ENCODE measurements at places on chromosomes 16 and 17.

GRCh38 chr16:11310634-11310977 lies 29.5 kb upstream of the PRM1 start:
- DNase-seq: no peak

DNA sequence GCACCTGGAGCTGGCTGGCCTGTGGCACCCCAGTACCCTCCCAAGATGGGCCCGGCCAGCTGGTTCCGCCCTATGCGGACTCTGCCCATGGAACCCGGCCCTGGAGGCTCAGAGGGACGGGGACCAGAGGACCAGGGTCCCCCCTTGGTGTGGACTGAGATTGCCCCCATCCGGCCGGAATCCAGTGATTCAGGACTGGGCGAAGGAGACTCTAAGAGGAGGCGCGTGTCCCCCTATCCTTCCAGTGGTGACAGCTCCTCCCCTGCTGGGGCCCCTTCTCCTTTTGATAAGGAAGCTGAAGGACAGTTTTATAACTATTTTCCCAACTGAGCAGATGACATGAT lies 12.0 kb downstream of the TBX21 start:
- no peak for DNase-seq

DNA sequence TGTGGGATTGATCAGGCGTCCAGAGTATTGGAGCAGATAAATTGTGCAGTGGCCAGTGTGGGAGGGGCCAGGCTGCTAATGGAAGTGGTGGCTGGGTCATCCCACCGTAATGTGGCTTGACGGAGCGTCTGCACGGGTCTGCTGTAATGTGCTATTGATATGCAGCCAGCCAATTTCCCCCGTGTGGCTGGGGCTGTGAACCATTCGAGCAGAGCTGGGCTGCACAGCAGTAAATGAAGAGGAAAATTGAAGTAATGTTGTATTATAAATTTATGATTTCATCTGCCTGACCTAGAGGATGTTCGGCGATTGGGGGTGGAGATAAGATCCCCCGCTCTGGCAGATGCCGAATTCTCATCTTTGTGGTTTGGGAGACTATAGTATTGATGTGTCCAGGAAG lies 121.5 kb downstream of the CCDC182 start:
- no peak for DNase-seq

DNA sequence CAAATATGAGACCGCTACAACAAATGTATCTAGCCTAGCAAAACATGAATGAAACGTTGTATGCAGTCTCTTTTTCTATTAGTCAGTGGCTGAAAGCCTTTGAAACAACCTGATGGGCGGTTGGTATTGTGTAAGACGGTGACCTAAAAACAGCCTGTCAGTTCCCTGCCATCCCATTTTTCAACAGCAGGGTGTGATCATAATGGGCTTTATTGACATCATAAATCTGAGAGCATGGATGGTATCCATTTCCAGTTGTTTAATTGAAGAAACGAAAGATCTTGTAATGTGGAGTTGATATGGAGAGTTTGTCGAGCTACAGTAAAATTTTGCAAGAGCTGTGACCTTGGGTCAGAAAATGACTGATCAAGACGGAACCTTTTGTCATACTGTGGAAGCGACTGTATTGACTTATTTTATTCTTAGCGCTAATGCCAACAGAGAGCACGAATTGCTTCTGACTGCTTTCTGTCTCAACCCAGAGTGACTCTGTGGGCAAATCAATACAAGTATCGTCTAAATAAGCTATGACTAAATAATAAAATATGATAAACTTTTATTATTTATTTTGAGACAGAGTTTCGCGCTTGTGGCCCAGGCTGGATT lies 12.3 kb upstream of the MEIOB start:
- DNase-seq: peak; percentile 73

- no peak for DNase-seq
Measured at GRCh38 chr17:55482591-55483389, 28.5 kb downstream of the SMIM36 start.

DNA sequence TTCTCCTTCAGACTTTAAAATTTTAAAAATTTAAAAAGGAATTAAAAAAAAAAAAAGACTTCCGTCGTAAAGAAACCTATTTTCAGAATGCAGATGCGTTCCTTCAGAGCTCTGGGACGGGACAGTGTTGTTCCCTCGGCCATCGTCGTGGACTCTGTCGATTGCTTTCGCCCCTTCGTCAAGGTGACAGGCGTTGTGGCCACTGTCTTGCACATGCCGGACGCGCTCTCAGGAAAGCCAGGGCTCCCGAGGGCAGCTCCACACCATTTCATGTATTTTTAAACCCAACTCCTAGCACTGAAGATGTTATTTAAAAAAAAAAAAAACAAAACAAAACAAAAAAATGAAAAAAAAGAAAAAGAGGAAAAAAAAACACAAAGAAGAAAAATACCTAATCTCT lies 22.3 kb downstream of the TMC6 start:
- DNase-seq: no peak

DNA sequence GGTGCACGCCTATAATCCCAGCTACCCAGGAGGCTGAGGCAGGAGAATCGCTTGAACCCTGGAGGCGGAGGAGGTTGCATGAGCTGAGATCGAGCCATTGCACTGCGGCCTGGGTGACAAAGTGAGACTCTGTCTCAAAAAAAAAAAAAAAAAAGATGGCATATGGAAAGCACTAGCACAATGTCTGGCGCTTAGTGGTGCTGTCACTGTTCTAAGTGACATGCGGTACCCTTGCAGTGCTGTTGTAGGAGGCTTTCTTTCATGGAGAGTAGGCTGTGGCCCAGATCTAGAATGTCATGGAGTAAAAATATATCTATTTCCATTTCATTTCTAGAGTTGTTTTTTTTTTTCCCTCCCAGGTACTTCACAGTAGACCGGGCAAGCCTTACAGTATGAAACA lies 14.6 kb upstream of the METTL9 start:
- no peak for DNase-seq

- DNase-seq: no peak
Measured at GRCh38 chr17:49292901-49293300, 62.3 kb upstream of the PHOSPHO1 start.

DNA sequence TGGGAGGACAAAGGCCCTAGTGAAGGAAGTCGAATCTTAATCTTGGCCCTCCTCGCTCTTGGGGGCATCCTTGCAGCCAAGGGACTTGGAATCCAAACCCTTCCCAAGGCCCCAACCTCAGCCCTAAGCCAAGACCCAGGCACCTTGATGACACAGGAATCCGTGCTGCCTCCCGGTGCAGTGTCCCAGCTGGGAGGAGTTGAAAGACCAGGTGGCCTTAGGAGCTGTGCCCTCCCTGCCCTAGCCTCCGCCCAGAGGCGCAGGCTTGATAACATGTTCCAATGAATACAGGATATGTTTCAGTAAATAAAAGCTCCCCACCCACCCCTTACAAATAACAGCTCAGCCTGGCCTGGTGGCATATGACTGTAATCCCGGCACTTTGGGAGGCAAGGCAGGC lies at the start of gene CHST5:
Gene CHST5 (minus strand): TSS at position 208 of the 400 bp plus-strand sequence. CDS start 5,724 bp downstream, outside the sequence.
- no peak for DNase-seq

DNA sequence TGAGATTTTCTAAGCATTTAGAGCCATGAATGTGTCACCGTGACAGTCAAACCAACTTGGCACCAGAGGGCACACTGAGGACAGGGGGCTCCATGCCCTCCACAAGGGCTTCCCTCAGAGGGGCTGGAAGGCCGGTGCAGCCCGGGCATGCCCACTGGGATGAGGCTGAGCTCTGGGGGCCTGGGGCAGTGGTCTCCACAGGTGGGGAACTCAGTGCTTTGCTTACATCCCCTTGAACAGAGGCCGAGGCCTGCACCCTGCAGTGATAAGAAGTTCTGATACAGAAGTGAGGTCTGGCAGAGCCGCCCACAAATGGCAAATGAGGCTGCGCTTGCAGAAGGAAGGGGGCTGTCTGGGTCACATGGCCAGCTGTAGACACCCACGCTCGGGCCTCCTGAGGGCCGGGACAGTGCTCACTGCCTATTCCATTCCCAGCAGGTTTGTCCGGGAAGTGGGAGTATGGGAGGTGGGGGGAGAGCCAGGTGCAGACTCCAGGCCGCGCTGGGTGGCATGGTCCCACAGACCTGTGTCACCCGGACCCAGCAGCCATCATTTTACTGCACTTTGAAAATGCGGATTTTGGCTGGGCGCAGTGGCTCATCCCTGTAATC lies 116.8 kb upstream of the CREBBP start:
- DNase-seq: no peak

DNA sequence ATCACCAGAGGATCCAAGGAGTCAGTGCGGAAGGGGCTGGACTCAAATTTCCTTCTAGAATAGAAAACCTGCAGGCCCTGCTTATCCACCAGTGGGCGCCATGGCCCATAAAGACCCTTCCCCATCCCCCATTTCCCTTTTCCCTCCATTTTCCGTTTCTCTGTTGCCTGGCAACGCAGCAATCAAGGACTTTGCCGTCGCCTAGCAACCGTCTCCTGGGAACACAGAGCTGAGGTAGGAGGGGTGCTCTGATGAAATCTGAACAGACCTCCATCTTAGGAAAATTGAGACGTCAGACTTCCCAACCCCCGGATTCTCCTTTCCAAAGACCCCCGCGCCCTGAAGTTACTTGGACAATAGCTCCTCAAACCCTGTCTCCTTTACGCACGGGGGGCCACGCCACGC lies 5.7 kb downstream of the DLG4 start:
- DNase-seq: peak; percentile 66

- DNase-seq: no peak
Measured at GRCh38 chr17:8963647-8964258, 1.8 kb downstream of the PIK3R5 start.

GRCh38 chr17:12743046-12743445 lies 46.3 kb upstream of the ARHGAP44 start:
- no peak for DNase-seq

- DNase-seq: peak; percentile 62
Measured at GRCh38 chr17:47862621-47863440, 11.9 kb upstream of the SP6 start.

DNA sequence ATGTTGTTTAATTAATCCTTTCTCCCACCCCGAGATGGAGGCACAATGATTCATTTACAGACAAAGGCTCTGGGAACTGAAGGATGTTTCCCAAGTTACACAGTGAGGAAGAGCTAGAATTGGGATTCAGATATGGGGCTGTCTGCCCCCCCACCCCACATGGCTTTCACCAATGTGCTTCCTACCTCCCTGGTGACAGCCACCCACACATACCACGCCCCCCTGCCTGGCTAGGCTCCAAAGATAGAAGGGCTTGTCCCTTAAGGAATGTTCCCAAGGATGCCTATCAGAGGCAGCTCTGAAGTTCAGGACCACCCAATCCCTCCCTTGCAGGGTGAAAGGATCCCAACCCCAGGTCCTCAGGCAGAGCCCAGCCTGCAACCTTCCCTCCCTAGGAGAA lies 32.9 kb downstream of the CFAP20 start:
- DNase-seq: no peak

GRCh38 chr16:21302454-21302853 lies 24.4 kb upstream of the CRYM start:
- peak; percentile 24 for DNase-seq

DNA sequence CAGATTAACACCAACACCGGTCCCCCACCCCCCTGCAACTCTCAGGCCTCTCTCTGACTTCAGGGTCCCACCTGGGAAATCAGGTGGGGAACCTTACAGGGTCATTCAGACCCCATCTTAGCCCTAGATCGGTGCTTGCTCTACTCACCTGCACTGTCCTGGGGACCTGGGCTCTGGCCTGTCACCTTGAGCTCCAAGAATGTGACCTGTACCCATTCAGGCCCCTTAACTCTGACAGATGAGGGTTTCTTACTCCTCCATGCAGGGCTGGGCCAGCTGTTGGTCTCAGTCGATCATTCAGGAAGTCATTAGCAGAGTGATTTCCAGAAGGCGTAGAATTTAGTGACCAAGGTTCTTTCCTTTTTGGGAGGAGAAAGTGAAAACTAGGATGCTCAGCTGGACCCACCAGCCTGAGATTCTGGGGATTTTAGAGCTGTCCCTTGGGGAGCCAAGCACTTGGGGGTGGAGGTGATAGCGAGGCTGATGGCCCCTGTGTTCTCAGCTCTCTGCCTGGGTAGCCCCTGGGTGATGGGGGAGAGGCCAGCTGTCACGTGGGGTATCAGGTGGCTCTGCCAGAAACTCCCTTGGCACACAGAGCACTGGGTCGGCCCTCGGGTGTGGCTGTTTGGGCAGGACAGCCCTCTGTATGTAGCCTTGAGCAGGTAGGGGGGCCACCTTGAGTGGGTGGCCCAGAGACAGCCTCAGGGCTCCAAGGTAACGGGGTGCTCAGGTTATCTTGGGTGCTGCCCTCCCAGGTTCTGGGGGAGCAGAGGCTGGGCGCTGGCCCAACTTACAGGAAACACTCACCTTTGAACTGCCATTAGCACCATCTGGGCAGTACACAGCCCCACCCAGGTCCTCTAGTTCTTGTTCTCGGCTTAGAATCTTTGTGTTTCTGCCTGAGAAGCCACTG lies 724 bp downstream of the MVP start:
- peak; percentile 79 for DNase-seq

DNA sequence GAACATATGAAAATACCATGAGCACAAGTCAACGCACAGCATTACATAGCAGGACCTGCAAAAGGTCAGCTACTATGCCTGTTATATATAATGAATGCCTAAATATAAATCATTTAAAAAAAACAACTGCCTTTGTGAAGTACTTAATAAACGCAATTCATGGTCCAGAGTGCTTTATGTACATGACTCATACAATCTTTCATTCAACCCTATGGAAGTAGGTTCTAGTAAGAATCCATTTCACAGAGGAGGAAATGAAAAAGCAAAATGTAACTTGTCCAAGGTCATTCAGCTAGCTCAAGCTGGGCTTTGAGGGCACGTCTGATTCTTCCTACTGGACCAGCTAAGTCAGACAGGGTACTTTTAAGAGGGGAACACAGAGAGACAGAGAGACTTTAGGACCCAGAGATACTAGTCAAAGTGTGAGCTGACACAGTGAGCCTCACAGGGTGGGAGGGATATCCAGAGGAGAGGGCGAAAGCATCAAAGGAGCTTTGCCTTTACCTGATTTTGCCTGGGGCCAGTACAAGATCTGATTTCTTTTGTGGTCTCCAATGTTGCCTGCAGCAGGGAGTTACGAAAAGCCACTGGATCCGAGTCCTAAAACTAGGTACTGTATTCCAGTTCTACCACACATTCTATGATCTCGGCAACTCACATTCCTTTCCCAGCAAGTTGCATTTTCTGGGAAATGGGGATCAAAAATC lies 83.4 kb upstream of the ZFHX3 start:
- peak; percentile 51 for DNase-seq

GRCh38 chr17:4485676-4486646 lies 12.7 kb upstream of the SPNS2 start:
- no peak for DNase-seq

DNA sequence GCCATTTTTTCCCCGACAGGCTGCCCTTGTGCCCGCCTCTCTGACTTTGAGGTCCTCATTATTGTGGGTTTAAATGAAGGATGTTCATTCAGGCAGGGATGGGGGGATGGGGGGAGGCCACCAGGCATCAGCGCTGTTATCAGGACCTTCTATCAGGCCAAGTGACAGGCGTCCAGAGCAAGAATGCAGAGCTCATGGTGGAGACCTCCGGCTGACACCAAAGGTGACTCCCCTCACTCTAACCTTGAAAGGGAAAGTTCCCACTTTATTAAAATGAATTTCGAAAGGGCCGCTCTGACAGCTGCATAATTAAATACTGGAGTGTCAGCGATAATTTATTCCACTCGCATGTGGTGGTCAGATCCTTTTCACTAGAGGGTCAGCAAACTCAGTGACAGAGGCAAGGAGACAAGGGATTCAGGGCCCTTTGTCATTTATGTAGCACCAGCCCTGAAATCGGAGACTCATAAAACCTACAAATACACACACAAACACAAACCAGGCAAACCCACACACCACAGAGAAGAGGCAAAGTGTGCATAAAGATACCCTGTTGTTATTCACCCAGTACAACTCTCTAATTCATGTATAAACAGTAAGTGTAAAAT lies 436.0 kb downstream of the MAF start:
- no peak for DNase-seq

GRCh38 chr17:28446716-28447395 lies 26.6 kb upstream of the SLC13A2 start:
- no peak for DNase-seq

- DNase-seq: no peak
Measured at GRCh38 chr17:66560691-66561090, 258.3 kb downstream of the PRKCA start.
